ENCODE measurements at places on chromosomes 12 and 14.
A peak's percentile ranks its signal among the peaks of the same experiment; 100 is the strongest.

DNA sequence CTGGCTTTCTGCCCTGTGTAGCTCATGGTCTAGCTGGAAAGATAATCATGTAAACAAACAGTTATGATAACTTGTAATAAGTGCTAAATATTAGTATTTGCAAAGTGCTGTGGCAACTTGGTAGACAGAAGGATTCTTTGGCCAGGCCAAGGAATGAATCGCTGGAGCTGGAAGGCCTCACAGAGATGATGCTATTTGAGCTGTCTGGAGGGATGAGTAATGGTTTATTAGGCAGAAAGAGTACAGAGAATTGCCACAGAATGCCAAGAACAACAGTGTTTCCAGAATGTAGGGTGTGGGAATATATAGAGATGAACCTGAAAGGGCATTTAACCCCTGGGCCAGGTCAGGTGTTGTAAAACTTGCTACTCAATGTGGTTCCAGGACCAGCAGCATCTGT, 27.6 kb downstream of the OTX2 start:
- no peak overlapping the region for H3K27ac ChIP-seq
- peaks cover 2% of the 10 kb centered on the region for H3K27me3 ChIP-seq
- no peaks in the 10 kb centered on the region for H3K36me3 ChIP-seq
- H3K4me3 ChIP-seq: no peak overlapping the region

DNA sequence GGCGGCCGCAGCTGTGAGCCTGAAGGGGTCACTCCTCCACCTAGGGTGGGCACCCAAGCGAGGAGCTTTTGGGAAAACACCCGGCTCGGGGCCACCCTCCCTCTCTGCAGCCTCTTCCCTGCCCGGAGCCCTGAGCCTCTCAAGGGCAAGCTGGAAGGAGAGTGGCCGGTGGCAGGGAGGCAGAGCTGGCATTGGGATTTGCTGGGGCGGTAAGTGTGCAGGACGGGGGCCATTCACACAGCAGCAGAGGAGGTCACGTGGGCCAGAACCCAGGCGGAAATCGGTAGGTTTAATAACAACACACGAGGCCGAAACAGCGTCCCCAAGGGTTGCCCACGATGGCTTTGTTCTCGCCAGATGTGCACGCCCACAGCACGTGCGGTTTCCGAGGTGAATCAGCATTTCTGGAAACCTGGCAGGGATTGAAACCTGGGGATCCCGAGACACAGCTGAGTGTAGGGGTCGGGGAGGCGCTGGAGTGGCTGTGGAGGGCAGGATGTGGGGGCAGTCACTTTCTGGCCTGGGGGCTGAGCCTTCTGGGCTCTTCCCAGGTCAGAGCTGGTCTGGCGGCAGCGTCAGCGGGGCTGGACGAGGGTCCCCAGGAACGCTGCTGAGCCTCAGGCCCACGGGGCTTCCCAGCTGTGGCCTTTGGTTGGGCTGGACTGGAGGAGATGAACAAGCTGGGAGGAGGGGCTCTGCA, 23.5 kb downstream of the NOC4L start:
- peaks cover 10% of the 10 kb centered on the region for H3K4me1 ChIP-seq
- H3K27ac ChIP-seq: no peak overlapping the region
- H3K27me3 ChIP-seq: peaks cover 2% of the 10 kb centered on the region
- H3K36me3 ChIP-seq: no peaks in the 10 kb centered on the region
- DNase-seq: no peak

DNA sequence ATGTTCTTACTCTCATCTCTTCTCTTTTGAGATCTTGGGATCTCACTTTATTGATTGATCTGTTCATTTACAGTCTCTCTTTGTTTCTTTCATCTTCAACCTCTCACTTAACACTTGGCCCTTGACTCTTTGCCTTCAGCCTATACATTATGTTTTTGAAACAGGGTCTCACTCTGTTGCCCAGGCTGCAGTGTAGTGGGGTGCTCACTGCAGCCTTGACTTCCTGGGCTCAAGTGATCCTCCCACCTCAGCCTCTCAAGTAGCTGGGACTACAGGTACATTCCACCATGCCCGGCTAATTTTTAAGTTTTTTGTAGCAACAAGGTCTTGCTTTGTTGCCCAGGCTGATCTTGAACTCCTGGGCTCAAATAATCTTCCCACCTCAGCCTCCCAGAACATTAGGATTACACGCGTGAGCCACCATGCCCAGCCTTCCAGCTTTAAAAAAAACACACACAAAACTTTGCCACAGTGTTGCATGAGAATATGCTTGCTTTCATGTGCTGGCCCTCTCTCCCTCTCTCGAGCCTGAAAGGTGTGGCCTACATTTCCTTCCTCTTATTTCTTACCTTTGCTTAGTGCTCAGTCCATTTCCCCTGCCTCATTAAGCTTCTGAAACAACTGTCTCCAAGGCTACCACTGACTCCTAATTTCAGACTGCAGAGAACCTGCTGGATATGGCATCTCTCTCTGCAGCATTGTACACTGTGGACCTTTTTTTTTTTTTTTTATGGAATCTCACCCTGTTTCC, 9.9 kb downstream of the DIP2B start:
- peaks cover 3% of the 10 kb centered on the region for H3K27me3 ChIP-seq
- no peaks in the 10 kb centered on the region for H3K36me3 ChIP-seq
- H3K4me3 ChIP-seq: no peak overlapping the region

DNA sequence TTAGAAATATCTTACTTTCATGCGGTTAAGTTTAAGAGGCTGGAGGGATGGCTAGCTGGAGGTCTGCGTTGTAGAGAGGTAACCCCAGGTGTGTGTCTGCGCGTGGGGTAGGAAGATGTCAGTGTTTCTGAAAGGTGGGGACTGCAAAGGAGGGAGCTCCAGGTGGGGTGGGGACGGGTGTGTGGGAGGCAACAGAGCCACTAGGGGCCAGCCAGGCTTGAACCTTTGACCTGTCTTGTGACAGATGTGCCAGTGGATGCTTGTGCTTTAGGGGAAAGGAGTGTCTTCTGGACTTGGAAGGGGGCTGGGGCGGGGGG, 841 bp downstream of the GLI1 start:
- H3K4me3 ChIP-seq: peak overlapping the region; percentile 93
- no peaks in the 10 kb centered on the region for H3K36me3 ChIP-seq
- H3K27me3 ChIP-seq: peaks cover 10% of the 10 kb centered on the region
- no peak for DNase-seq
- peaks cover 49% of the 10 kb centered on the region for H3K4me1 ChIP-seq

DNA sequence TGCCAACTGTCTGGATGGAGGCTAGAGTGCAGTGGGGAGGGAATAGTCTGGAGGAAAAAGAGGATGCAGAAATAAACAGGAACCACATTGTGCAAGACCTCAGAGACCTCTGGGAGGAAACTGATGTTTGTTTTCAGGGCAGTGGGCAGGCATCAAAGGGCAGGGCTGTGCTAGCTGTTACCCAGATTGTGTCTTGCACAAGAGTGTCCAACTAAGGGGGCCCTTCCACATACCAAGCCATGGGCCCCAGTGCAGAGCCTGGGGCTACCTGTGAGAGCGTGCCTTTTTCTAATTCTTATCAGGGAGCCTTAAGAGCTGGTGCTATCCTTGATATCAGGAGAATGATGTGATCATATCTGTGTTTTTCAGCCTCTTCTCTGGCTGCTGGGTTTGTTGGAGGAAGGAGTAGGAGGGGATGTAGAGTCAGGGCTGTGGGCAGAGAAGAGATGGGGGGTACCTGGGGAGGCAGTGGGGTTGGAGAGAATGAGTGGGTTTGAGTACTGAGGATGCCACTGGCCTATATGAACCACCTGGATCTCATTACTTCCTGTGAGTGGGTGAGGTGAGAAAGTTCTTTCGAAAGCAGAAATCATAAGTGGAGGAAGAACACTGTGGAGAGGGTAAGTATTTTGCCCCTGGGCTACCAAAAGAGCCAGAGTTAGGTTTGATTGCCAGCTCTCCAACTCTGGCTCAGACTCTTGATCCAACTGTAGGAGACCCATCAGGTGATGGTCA, 259.2 kb upstream of the CRY1 start:
- H3K36me3 ChIP-seq: no peaks in the 10 kb centered on the region
- H3K4me3 ChIP-seq: no peak overlapping the region
- H3K27ac ChIP-seq: no peak overlapping the region
- no peak for DNase-seq

DNA sequence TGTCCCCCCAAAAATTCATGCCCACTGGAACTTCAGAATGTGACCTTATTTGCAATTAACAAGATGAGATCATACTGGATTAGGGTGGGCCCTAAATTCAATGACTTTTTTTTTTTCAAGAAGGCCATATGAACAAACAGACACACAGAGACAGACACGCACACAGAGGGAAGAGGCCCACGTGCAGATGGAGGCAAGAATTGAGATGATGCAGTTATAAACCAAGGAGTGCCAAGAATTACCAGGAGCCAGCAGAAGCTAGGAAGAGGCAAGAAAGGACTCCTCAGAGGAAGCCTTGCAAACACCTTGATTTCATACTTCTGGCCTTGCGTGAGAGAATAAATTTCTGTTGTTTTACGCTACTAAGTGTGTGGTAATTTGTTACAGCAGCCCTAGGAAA, 33.4 kb downstream of the NELL2 start:
- H3K27ac ChIP-seq: no peak overlapping the region
- DNase-seq: no peak
- no peak overlapping the region for H3K4me3 ChIP-seq
- H3K4me1 ChIP-seq: no peaks in the 10 kb centered on the region
- no peaks in the 10 kb centered on the region for H3K27me3 ChIP-seq

GRCh38 chr12:72570601-72571000, 298.4 kb downstream of the TRHDE start:
- H3K36me3 ChIP-seq: no peaks in the 10 kb centered on the region
- DNase-seq: no peak
- no peak overlapping the region for H3K27ac ChIP-seq
- H3K27me3 ChIP-seq: no peaks in the 10 kb centered on the region
- no peak overlapping the region for H3K4me3 ChIP-seq

GRCh38 chr12:113244047-113244460, 22.8 kb downstream of the TPCN1 start:
- no peak for DNase-seq
- peak overlapping the region; percentile 52 for H3K27ac ChIP-seq
- H3K27me3 ChIP-seq: peaks cover 12% of the 10 kb centered on the region

DNA sequence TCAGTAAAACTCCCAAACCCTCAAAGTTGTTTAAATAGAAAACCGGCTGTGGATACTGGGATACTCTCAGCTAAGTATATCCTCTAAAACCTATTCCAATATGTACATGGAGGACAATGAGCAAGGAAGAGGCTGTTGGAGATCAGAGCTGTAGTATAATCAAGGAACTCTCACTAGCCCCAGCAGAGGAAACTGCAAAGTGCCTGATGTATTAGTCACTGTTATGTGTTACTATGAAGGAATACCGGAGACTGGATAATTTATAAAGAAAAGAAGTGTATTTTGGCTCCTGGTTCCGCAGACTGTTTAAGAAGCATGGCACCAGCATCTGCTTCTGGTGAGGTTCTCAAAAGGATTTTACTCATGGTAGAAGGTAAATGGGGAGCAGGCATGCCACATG, 65.6 kb upstream of the RPL10L start:
- H3K27ac ChIP-seq: no peak overlapping the region
- H3K27me3 ChIP-seq: no peaks in the 10 kb centered on the region
- H3K4me1 ChIP-seq: no peaks in the 10 kb centered on the region
- H3K36me3 ChIP-seq: no peaks in the 10 kb centered on the region
- DNase-seq: no peak

DNA sequence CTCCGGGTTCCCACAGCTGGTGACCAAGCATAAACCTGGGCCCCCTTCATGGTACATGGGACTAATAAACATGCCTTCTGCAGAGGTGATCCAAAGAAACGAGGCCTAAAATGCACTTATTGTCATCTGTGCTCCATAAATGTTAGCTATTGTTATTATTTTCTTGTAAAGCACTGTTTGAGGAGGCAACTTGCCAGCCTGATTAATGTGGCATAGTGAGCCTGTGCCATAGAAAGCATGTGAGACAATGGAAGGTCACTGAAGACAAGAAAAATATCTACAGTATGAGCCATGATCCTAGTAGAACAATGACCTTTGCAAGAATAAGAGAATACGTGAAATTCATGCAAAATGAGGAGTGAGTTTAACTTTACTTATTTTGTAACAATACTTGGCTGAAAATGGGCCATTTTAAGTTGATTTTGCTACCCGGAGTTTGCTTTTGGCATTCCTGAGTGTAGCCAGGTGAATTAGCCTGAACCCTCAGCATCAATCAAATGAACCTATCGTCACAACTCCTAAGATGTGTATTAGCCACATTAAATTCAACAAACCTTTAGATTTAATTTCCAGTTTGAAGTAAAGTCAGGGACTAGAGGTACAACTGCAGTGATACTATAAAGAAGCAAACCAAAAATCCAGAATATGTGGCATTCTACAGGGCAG, 52.2 kb downstream of the CPM start:
- peaks cover 2% of the 10 kb centered on the region for H3K27me3 ChIP-seq
- H3K4me1 ChIP-seq: peaks cover 10% of the 10 kb centered on the region

DNA sequence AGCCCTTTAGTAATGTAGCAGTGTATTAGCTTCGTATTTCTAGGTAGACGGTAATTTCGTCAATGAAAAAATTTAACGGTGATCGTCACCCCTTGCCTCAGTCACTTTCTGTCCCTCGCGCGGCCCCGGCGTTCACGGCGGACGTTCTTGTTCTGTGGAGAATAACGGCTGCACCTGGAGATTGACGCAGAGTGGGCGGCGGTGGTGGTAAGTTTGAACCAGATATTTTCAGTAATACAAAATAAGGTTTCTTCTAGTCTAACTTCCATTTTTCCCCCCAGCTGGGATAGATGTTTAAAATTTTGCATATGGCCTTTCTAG, 341 bp downstream of the ZNF10 start:
- H3K36me3 ChIP-seq: peaks cover 64% of the 10 kb centered on the region
- H3K27ac ChIP-seq: peak overlapping the region; percentile 99
- no peak for DNase-seq
- H3K27me3 ChIP-seq: peaks cover 4% of the 10 kb centered on the region
- H3K4me3 ChIP-seq: peak overlapping the region; percentile 98
- peaks cover 11% of the 10 kb centered on the region for H3K4me1 ChIP-seq

GRCh38 chr12:52879394-52880351, 25.2 kb downstream of the KRT8 start:
- DNase-seq: peak; percentile 80
- no peaks in the 10 kb centered on the region for H3K27me3 ChIP-seq
- H3K36me3 ChIP-seq: no peaks in the 10 kb centered on the region

DNA sequence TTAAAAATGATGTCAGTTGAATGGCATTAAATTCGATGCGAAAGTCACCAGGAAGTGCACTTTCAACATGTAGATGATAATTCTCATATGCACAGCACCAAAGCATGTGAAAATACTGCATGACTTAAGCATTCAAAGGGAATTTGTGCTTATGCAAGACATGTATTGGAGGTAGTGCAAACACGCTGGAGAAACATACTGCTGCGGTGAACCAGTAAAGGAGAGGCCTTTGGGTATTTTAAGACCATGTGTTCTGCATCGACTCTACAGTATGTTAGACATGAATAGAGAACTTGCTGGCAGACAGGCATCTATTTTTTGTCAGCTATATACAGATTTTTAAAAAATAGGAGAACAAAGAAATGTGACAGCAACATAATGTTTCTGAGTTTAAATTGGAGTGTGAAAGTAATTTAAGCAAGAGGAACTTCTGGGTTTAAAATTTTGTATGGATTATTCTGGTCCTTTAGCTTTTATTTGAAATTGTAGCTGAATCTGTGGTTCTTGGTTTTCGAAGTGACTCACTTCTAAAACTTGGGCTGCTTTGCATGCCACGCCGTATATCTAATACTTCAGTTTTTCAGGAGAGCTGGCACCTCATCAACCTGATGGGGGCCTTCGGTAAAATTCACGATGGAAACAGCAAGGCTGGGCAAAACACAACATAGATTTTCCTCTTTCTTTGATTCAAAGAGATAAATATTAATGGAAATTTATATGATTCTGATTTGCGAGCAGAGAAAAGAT, 408.7 kb downstream of the APAF1 start:
- no peaks in the 10 kb centered on the region for H3K4me1 ChIP-seq
- H3K4me3 ChIP-seq: no peak overlapping the region
- no peaks in the 10 kb centered on the region for H3K27me3 ChIP-seq

- H3K4me3 ChIP-seq: no peak overlapping the region
- no peak for DNase-seq
- 0 out of 2 replicates have a peak, but pooled peaks cover 5% of the 10 kb centered on the region for H3K36me3 ChIP-seq
- no peaks in the 10 kb centered on the region for H3K27me3 ChIP-seq
- H3K4me1 ChIP-seq: no peaks in the 10 kb centered on the region
Observed at GRCh38 chr14:104322531-104323366, 184.4 kb downstream of the KIF26A start.
